ENCODE measurements at places on chromosomes 6 and 20.

GRCh38 chr20:7608250-7608649, 332.0 kb downstream of the HAO1 start:
- DNase-seq: no peak

- no peak for DNase-seq
Measured at GRCh38 chr6:10479939-10480700, 41.0 kb upstream of the GCNT2 start.

GRCh38 chr6:105851606-105852005, 234.5 kb upstream of the PRDM1 start:
- no peak for DNase-seq

GRCh38 chr6:19332806-19333460, 504.2 kb upstream of the ID4 start:
- DNase-seq: no peak
